Stimulated activated CD8-positive, alpha-beta memory T cell treated with anti-CD3 and anti-CD28 coated beads, Interleukin-4, amount 100 ng/mL, for 4 hours (primary cell): ENCODE measurements at places on chromosomes 6 and 20.

DNA sequence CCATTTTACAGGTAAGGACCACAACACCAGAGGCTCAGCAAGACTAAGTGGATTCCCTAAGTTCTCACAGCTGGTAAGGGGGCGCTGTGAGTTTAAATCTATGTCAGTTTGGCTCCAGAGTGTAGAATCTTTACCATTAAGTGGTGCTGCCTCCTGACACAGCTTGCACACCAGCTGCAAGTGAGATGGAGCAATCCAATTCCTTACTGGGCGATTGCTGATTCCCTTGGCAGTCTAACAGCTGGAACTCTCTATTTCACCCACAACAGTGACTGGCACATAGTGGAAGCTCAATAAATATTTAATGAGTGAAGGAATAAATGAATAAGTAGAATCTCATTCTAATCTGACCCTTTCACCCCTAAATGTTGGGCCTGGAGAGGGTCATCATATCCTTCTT is 176.7 kb downstream of the CLIC5 start:
- DNase-seq, result no peak

GRCh38 chr20:9736373-9736772 is 102.5 kb downstream of the PAK5 start:
- no peak for DNase-seq

DNA sequence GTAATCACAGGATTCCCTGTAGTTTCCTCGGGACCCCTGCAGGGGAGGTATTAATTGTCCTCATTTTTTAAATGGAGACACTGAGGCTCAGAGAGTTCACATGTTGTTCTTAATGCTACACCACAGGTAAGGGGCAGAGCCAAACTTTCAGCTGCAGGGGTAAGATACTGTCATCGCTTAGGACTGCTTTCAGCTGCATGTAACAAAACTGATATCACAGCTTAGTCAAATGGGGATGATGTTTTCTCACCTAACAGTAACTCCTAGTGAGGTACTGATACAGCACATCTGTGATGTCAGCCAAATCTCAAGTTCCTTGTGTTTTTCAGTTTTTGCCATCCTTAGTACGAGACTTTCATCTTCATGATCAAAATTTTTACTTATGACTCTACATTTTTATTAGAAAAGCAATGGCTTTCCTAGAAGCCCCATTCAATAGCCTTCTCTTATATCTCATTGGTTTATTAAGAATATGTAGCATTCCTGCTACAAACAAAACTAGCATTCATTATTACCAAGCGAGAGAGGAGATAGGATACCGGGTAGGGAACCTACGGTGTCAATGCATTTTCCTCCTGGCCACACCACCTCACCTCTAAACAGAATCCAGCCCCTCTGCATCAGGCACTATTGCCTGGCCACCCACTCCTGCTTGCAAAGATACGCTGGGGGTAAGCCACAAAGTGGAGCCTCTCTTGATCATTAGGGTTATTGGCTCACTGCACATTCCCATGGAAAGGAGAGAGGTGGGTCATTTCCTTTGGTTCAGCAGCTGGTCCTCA is 557.5 kb downstream of the CD83 start:
- no peak for DNase-seq

- no peak for DNase-seq
Observed at GRCh38 chr6:56048601-56049000, 173.2 kb upstream of the BMP5 start.

DNA sequence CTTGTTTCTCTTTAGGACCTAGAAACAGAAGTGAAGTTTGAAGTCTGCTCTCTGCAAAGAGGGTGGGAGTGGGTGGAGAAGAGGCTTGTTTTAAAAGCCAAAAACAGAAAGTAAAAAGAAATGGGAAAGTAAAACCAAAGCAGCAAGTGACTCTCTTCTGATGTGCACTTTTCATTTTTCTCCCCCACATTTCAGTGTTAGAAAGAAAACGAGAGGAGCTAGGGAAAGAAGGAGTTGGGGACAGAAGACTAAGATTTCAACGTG is 1.3 kb downstream of the C6orf141 start:
- no peak for DNase-seq

DNA sequence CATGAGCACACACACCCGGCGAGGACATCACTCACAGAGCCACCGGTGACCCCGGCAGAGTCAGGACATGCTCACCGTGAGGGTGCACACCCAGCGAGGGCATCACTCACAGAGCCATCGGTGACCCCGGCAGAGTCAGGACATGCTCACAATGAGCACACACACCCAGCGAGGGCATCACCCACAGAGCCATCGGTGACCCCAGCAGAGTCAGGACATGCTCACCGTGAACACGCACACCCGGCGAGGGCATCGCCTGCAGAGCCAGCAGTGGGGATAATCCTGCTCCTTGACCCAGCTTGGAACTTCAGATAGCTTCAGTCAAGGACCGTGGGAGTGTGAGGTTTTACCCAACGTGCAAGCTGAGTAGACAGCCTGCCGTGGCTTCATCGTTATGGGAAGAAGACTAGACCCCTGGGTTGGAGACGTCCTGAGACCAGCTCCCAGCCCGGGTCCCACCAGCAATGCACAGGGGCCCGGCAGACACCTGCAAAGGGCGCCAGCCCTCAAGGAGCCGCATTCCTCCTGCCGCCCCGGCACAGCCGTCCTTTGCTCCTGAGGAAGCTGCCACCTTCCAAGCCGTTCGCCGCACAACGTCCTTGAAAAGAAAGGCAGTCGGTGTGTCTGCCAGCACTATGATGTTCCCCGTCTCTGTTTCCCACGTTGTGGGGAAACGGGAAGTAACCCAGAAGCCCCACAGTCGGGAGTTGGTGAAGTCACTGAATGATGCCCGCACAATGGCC is 192.3 kb downstream of the DLL1 start:
- no peak for DNase-seq

- no peak for DNase-seq
Observed at GRCh38 chr6:20463396-20463795, 61.7 kb downstream of the E2F3 start.

DNA sequence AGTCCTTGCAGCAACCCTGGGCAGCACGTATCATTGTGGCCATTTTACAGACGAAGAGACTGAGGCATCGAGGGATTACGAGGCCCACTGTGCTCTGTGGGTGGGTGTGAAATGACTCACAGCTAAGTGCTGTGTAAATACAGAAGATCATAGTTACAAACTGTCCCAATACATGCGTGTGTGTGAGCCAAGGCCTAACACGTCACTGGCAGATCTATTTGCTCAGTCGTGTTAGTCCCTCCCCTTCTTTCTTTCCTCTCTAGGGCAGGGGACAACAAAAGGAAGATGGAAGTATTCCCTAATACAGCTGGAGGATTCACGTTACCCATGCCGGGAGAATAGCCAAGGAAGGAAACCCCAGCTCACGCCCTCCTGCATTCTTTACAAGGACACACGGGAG is 175.9 kb downstream of the CDC5L start:
- DNase-seq, result no peak

- DNase-seq, result no peak
Observed at GRCh38 chr6:125834348-125834747, 43.6 kb downstream of the NCOA7 start.

GRCh38 chr6:100274147-100274546 is 190.6 kb downstream of the SIM1 start:
- no peak for DNase-seq

DNA sequence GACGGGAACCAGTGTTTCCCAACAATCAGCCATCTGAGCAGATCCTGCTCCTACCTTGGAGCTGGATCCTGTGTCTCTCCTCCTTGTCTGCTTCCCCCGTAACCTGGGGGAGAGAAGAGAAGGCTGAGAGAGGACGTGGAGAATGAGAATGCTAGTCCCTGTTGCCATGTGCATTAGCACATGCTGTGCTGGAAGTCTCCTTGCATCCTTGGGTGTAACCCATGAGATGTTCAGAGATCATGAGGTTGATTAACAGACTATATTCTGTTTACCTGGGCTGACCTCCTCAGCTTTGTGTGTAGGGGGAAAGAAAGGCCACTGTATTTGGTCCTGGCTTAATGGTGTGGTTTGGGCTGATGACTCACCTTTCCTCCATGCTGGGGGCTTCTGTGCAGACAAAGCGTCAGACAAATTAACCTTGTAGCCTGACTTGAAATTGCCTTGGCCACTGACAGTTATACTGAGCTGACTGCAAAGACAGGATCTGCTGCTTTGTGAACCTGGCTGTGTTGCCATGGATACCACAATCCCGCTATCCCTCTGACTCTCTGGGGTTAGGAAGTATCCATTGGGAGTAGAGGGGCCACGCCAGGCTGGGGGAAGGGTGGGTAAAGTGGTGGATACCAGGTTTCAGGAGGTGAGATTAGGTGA is 243.7 kb upstream of the CHD6 start:
- DNase-seq, result no peak

DNA sequence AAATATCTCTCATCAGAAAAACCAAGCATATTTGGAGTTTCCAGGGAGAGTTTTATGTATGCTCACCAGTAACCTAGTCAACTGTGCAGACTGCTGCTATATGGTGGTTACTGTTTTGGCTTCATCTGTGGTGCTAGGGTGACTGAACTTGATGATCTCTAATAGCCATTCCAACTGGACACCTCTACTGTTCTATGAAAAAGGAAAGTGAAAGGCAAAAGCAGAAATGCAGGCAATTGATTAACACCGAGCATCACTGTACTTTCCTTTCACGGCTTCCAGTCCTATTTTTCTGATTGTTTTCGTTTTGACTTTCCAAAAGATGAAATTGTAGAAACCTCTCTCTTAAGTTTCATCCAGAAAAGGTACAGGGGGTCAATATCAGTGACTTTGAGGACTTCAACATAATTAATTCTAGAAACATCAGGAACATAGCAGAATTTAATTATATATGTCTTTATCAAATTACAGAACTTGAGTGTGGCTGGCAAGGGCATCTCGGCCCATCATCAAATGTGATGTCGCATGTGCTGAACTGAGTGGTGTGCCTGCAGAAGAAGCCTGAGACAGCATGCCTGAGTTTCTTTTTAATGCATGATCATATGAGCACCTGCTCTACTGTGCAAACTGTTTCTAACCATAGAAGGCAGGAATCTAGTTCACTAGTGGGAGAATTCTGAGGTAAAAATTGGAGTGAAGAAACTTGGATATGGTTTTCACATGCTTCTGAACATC is 464.3 kb upstream of the FLRT3 start:
- DNase-seq, result no peak

GRCh38 chr6:30151580-30151979 is 9.4 kb downstream of the TRIM10 start:
- no peak for DNase-seq

DNA sequence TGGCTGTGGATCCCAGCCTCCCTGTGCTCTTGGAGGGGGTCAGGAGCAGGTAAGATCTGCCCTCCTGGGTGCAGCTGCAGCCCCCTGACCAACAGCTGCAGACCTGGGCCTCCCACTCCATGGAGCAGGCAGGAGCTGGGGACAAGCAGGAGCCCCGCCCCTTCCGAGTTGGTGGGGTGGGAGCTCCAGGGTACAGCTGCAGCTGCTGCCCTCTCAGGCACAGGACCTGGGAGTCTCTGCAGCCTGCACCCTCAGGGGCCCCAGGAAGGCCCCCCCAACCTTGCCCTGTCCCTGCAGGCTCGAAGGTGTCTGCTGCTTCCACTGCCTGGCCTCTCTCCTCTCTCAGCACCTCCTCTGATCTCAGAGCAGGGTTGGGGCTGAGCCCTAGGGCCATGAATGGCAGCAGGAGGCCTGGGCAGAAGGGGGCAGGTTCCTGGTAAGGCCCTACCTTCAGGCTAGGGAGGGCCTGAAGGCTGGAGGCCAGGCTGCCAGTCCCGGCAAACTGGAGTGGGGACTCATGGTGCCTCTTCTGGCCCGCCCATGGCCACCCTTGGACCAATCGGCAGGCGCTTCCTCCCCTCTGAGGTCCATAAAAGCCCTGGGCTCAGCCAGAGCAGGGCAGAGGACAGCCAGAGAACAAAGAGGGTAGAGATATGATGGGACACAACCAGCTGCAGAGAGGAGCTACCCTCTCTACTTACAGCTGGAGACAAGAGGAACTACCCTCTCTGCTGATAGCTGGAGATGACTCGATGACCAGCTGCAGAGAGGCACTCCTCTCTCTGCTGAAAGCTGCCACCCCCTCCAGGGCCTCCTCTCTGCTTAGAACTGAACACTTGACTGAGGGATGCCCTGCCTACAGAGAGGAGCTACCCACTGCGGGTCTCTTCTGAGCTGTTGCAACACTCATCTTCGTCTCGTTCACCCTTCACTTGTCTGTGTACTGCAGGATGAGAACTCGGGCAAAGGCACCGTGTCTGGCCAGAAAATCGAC is 7.8 kb upstream of the PACSIN1 start:
- no peak for DNase-seq
